B cell (primary cell): ENCODE measurements at places on chromosomes 12 and 14. TPM values are rescaled to one million over a fixed set of nuclear protein-coding genes. Genes with fewer than 3 reads are reported as not detected.

RERG gene
- not detected in 2 replicates for total RNA-seq

IGF1 gene
- total RNA-seq, result 0.05 TPM in 1 of 2 replicates, not detected in the other

GRCh38 chr14:90062127-90062794 is 467 bp downstream of the KCNK13 start:
- peak overlapping the region; percentile 27 for H3K4me3 ChIP-seq
- H3K36me3 ChIP-seq, result no peaks in the 10 kb centered on the region
- peaks cover 40% of the 10 kb centered on the region for H3K4me1 ChIP-seq
- DNase-seq, result peak; percentile 29
- no peak overlapping the region for H3K27ac ChIP-seq

PRH2 gene
- total RNA-seq, result not detected in 2 replicates

DNA sequence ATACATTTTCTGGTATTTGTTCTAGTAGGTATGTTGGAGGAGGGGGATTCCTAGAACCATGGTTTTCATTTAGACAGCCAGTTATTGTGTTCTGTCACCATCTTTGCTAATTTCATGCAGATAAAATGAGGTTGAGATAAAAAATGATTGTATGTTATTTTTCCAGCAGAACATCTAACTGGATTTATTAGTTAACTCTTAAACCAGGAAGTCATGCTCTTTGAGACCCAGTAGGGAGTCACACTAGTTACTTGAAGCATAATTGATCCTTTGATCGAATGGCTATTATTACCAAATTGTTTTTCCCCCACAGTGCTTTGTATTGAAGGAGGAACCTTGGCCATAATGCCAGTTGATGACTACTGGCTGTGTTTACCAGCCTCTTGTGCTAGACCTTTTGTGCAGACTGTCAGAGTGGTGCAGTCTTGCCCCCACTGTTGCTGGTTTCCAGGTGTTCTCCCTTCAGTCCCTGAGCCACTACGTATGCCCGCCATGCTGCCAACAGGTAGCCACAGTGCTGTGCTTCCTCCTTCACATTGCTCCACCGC is 6.0 kb downstream of the EID3 start:
- no peak for DNase-seq
- no peaks in the 10 kb centered on the region for H3K27me3 ChIP-seq
- peaks cover 3% of the 10 kb centered on the region for H3K36me3 ChIP-seq
- H3K4me1 ChIP-seq, result no peaks in the 10 kb centered on the region
- no peak overlapping the region for H3K27ac ChIP-seq
- H3K4me3 ChIP-seq, result no peak overlapping the region

GRCh38 chr14:75249251-75249957 is 29.2 kb upstream of the FOS start:
- no peaks in the 10 kb centered on the region for H3K27me3 ChIP-seq
- no peaks in the 10 kb centered on the region for H3K36me3 ChIP-seq
- H3K4me3 ChIP-seq, result no peak overlapping the region
- DNase-seq, result peak; percentile 63

DNA sequence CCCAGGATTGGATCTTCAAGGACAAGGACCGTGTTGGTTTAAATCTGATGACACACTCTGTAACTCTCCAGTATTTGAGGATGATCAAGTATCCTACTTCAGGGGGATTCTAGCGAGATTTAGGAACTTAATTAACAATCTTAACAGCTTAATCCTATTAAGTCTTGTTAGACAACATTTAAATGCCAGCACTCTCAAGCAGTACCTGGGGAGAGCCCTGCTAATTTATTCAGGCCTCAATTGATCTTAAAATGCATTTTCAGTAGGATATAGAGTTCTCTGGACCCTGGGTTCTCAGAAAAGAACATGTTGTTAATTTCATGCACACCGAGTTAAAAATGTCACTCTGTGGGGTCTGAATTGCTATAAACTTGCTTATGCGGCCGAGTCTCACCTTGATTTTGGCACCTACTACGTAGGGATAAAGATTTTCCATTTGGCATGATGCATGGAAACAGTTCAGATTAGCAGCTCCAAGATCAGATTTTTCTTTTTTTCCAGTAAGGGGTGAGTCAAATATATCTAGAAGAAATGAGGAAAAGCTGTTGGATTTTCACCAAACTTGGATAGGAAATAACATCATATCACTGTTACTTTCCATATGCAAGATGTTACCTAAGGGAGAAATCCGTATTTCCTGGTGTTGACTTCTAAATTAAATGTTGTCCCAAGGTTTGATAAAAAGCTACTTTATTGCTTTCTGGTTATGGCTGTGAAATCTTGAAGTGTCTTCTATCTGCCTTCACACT is 76.1 kb downstream of the SLC24A4 start:
- no peak overlapping the region for H3K27ac ChIP-seq
- DNase-seq, result no peak
- no peak overlapping the region for H3K4me3 ChIP-seq
- peaks cover 25% of the 10 kb centered on the region for H3K4me1 ChIP-seq
- H3K36me3 ChIP-seq, result no peaks in the 10 kb centered on the region

MOK gene
- total RNA-seq, result 2.9 and 3.0 TPM in 2 replicates

- no peak overlapping the region for H3K27ac ChIP-seq
- DNase-seq, result no peak
- no peaks in the 10 kb centered on the region for H3K36me3 ChIP-seq
- H3K4me3 ChIP-seq, result no peak overlapping the region
Measured at GRCh38 chr14:98890556-98891340, 381.2 kb downstream of the BCL11B start.

DNA sequence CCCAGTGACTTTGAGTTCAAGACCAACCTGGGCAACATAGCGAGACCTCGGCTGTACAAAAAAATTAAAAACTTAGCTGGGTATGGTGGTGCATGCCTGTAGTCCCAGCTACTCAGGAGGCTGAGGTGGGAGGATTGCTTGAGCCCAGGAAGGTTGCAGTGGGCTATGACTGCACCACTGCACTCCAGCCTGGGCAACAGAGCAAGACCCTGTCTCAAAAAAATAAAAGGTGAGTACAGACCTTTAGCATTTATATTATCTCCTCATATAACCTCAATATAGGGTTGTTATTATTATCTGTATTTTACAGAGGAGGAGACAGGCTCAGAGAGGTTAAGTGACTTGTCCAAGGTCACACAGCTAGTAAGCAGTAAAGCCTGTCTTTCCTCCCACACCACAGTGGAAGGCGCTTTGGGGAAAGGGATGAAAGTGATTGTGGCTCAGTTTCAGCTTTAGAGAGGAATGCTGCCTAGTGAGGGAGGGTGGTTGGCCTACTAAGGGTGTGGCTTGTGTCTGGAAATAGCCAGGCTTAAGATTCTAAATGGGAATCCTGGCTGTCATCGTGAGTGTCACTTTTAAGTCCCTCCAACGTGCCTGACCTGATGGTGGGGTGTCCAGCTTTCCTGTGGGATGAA is 7.2 kb downstream of the TPCN1 start:
- peaks cover 56% of the 10 kb centered on the region for H3K4me1 ChIP-seq
- peak; percentile 15 for DNase-seq
- H3K36me3 ChIP-seq, result no peaks in the 10 kb centered on the region
- no peak overlapping the region for H3K4me3 ChIP-seq

DNA sequence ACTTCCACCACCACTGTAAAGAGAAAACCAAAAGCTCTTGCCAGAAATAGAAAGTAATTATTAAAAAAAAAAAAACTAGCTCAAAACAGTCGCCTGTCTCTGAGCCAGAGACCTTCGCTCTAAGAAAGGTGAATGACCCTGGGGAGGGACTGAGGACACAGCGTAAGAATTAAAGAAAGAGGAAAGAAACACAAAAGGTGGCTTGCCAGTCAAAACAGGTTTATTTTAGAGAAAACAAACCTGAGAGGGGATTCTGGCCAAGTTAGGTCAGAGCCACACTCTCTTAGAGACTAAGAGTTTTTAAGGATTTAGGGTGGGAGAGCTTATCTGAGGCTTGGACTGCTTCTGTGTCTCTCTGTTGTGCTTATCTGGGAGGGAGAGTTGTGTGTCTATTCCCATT is 66.0 kb downstream of the DNAH10 start:
- no peak overlapping the region for H3K27ac ChIP-seq
- DNase-seq, result no peak
- no peak overlapping the region for H3K4me3 ChIP-seq
- H3K4me1 ChIP-seq, result no peaks in the 10 kb centered on the region

DNA sequence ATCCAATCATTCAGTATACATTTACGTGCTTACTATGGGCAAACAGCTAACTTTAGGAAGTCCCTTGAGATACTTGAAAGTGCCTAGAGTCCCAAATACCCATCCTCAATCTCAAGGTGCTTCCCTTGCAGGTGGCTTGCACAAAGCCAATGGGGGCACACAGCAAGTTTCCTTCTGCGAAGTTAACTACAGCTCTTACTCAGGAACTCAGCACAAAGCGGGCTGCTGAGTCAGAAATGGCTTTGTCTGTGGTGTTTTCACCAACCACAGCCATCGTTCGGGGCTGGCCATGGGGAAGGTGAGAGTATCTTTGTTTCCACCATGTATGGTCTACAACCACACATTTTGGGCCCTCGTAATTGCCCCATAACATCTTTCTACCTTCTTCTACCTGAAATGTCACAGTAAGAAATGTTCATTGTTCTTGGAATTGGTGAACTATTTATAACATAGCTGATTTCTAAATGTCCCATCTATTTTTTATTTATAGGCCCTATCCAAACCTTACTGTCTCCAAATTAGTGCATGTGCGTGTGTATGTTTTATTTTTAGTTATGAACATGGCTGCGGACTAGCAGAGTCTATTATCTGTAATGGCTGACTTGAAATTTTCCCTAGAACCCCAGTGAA is 13.9 kb downstream of the MFAP5 start:
- H3K4me3 ChIP-seq, result no peak overlapping the region
- H3K27me3 ChIP-seq, result no peaks in the 10 kb centered on the region
- no peak for DNase-seq
- no peak overlapping the region for H3K27ac ChIP-seq

RTL1 gene
- total RNA-seq, result not detected in 2 replicates

GRCh38 chr14:47674543-47675465 is 601 bp downstream of the MDGA2 start:
- no peak overlapping the region for H3K27ac ChIP-seq
- no peaks in the 10 kb centered on the region for H3K36me3 ChIP-seq
- DNase-seq, result peak; percentile 2
- H3K27me3 ChIP-seq, result peaks cover 24% of the 10 kb centered on the region
- H3K4me1 ChIP-seq, result no peaks in the 10 kb centered on the region

DNA sequence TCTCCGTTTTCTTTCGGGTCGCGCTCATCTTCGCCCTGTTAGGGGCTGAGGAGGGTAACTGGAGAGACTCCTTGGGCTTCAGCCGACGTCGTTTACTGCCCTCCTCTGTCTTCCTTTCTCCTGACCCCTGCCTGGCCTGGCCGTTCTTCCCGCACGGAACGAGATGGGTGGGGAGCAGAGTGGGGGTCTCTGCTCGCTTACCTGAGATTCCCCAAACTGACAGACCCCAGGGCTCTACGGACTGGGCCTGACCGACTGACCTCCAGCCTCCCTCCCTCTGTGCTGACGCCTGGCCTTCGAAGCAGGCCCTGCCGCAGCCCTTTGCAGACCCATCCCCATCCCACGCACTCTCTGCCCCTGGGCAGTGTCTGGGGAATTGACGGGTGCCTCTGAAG is 439 bp downstream of the GOLGA5 start:
- H3K4me1 ChIP-seq, result peaks cover 19% of the 10 kb centered on the region
- H3K27me3 ChIP-seq, result no peaks in the 10 kb centered on the region

- H3K4me1 ChIP-seq, result peaks cover 40% of the 10 kb centered on the region
- no peaks in the 10 kb centered on the region for H3K36me3 ChIP-seq
- H3K4me3 ChIP-seq, result no peak overlapping the region
- DNase-seq, result no peak
- H3K27me3 ChIP-seq, result no peaks in the 10 kb centered on the region
Measured at GRCh38 chr12:6967651-6968100, 2.8 kb downstream of the PHB2 start.

DNA sequence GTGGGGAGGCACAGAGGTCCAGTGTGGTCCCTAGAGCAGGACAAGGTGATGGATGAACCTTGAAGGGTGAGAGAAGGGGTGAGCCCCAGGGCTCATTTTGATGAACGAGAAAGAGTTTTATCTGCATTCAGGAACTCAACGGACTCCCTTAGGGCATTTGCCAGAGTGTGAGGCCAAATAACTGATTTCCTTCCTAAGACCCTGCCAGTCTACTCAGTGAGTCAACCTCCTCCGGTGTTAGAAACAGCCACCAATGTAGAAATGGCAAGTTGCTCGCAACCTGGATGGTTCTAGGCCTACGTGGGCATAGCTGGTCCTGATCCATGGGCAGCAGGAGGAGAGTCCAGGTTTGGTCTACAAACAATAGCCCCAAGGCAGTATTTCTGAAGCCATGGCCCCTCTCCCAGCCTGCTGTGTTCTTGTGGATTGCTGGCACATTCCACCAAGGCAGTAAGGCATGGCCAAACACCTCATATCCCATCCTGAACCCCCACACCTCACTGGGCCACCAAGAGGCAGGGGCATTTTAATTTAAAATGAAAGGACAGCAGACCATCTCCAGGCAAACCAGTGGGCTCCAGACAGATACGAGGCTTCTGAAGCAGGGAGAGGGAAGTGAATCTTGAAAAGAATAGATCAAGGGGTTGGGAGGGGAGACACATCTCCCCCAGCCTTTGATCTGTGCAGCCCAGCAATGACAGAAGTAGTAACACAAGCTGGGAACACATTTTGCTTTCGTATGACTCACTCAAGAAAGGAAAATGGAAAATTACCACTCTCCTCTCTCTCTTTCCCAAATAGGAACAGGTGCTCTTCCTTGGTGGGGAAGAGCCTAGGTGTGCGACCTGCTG is 25.4 kb upstream of the TESC start:
- no peak overlapping the region for H3K27ac ChIP-seq
- H3K27me3 ChIP-seq, result no peaks in the 10 kb centered on the region
- H3K36me3 ChIP-seq, result no peaks in the 10 kb centered on the region
- H3K4me3 ChIP-seq, result no peak overlapping the region

- H3K27ac ChIP-seq, result no peak overlapping the region
- peaks cover under 1% of the 10 kb centered on the region for H3K36me3 ChIP-seq
- DNase-seq, result peak; percentile 16
- H3K4me1 ChIP-seq, result no peaks in the 10 kb centered on the region
Measured at GRCh38 chr12:111482462-111482861, 76.7 kb downstream of the SH2B3 start.

DNA sequence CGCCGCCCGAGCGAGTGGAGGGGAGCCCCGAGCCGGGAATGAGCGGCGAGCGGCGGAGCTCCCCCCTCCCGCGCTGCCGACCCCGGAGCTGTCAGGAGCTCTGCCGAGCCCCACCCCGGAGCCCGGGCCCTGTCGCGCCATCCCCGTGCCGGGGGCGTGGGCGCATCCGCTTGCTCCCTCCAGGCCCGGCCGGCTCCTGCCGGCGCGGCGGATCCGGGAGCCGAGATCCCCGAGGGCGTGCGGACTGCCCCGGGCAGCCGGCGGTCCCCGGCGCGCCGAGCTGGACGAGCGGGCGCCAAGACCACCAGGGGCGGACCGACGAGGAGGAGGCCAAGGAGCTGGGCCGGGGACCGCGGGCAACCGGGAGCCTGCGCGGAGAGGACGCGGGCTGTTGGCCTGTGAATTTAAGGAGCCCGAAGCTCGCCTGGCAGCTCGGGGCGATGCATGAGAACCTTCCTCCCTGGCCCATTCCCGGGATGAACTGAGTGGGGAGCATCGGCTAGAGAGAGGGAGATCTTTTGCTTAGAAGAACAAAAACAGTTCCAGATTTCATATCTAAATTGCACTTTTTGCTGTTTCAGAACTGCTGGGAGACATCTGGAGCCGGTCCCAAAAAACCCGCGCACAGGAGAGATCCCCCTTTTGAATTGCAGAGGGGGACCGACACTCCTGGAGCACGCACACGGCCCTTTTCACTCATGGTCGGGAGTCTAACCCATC is 2.0 kb downstream of the PTHLH start:
- H3K27me3 ChIP-seq, result peaks cover 58% of the 10 kb centered on the region
- no peak overlapping the region for H3K4me3 ChIP-seq
- H3K4me1 ChIP-seq, result peaks cover 20% of the 10 kb centered on the region
- H3K27ac ChIP-seq, result no peak overlapping the region
- H3K36me3 ChIP-seq, result no peaks in the 10 kb centered on the region

CEP170B gene
- 0.56 and 0.59 TPM in 2 replicates for total RNA-seq

ZNF140 gene
- 24.2 and 26.8 TPM in 2 replicates for total RNA-seq

- no peak overlapping the region for H3K27ac ChIP-seq
- H3K36me3 ChIP-seq, result no peaks in the 10 kb centered on the region
- no peaks in the 10 kb centered on the region for H3K4me1 ChIP-seq
- H3K4me3 ChIP-seq, result no peak overlapping the region
Measured at GRCh38 chr14:92387578-92387977, 64.6 kb downstream of the SLC24A4 start.

RPGRIP1 gene
- 0.86 and 0.87 TPM in 2 replicates for total RNA-seq
